DMS153 (cell line): ENCODE measurements at places on chromosomes 3 and 15.

DNA sequence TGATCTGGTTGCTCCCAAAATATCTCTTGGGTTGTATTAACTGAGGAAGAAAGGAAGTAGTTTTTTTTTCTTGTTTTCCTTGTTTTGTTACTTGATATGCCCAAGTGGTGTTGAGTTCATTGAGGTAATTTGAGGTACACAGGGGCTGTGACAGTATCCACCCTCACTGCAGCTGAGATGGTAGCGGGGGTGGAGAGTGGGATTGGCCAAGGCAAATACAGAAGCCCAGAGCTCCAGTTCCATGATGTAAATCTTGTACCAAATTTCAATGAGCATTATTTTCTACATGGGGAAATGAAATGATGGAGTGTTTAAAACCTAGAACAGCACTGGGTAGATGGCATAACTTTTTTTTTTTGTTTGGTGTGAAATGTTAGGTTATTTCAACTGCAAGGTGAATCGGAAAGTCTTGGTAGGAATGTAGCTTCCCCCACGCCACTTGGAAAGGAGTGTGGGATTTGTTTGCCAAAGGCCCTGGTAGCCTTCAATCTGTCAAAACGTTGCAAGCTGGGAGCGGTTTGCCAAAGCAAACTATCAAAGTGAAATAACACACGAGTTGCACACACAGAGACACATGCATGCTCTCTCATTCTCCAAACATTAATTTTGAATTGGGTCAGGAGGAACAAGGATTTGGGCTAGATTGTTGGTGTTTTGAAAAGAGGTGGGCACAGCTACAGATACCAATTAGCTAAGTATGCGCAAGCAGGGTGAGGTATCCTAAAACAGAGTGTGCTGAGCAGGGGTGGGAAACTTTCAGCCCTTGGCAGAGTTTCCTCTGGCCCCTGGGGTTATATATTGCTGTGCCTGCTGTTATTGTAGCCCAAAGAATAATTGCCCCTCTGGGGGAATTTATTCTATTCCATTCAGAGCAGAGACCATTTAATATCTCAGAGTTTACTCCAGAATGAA, 34.6 kb downstream of the THSD4 start:
- DNase-seq, result no peak

GRCh38 chr3:110903771-110904519, 167.7 kb upstream of the NECTIN3 start:
- DNase-seq, result no peak

DNA sequence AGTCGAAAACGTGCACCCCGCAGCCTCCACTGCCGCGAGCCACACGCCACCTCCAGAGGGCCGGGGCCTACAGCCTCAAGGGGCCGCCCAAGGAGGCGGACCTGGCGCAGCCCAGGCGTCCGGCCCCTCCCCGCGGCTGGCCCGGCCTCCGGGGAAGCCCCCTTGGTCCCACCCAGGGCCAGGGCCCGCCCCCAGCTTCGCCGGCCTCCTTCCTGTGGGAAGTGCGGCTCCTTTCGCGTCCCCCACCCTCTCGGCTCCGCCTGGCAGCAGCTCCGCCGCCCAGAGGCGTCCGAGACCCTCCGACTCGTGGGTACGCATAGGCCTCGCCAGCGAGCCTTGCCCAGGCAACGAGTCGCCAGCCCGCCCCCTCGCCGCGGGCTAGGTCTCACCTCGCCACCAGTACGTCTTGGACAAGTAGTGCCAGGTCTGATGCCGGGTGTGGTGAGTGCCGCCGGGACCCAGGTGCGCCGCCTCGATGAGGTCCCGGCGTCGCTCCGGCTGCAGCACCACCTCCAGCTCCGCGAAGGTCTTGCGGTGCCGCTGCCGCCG, 642 bp downstream of the ZBTB11 start:
- DNase-seq, result no peak

DNA sequence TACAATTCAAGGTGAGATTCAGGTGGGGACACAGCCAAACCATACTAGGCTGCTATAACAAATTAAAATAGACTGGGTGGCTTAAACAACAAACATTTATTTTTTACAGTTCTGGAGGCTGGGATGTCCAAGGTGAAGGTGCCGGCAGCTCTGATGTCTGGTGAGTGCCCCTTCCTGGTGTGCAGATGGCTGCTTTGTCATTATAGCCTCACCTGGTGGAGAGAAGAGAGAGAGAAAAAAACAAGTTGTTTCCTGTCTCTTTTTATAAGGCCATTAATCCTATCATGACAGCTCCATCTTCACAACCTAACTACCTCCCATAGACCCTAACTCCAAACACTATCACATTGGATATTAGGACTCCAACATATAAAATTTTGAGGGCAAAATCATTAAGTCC, 279.7 kb downstream of the ZIC1 start:
- DNase-seq, result no peak

DNA sequence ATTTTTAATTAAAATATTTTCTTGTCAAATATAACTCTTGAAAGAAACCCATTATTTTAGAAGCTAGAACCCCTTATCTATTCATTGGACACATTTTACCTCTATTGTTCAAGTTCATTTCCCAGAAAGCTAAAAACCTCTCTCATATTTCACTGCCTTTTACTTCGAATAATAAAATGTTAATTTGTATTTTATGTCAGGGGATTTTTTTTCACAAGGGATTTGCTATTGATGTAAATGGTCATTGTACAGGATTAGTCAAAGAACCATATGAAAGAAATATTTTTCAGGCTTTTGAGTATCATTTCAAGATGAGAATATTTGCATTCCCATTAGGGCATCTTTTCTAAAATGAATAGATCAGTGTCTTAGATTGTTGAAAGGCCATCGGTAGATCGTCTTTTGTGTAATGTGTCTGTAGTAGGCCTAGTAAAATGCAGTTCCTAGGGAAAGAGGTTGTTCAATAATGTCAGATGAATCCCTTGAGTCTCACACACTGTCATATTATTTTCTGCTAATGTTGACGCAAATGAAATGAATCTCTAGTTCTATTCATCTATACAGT, 114.5 kb downstream of the ROBO1 start:
- no peak for DNase-seq

- DNase-seq, result no peak
Measured at GRCh38 chr15:74542166-74543042, 1.4 kb downstream of the ARID3B start.

GRCh38 chr3:107309312-107309711, 67.9 kb upstream of the CCDC54 start:
- DNase-seq, result no peak

DNA sequence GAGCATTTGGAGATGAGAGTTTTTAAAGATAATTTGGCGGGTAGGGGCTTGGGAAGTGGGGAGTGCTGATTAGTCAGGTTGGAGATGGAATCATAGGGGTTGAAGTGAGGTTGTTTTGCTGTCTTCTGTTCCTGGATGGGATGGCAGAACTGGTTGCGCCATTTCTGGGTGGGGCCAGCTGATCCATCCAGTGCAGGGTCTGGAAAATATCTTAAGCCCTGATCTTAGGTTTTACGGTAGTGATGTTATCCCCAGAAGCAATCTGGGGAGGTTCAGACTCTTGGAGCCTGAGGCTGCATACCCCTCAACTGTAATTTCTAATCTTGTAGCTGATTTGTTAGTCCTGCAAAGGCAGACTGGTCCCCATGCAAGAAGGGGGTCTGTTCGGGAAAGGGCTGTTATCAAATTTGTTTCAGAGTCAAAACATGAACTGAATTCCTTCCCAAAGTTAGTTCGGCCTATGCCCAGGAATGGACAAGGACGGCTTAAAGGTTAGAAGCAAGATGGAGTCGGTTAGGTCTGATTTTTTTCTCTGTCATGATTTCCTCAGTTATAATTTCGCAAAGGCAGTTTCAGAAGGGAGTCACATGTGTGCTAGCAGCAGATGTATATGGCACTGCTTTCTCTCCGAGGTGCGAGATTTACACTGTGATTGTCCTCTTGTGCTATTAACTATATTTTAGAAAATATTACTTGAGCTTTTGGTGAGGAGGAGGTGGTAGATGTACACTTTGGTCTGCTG, 540.4 kb downstream of the EDEM1 start:
- no peak for DNase-seq

DNA sequence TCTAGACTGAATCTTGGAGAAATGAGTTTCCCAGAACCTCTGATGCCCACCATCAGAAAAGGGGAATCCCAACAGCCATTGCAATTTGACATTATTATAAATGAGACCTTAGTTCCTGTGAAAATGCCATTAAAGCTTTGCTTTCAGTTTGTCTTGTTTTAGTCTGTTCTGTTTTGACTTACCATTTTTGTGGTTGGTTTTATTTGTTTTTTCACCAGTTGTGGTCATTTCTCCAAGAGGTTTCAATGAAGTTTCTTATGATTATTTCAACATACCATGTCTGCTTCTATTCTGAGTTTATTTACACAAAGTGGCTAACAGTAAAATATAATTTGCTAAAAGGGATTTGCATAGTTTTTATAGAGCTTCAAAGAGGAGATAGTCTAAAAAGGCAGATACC, 175.0 kb upstream of the MCTP2 start:
- DNase-seq, result no peak

DNA sequence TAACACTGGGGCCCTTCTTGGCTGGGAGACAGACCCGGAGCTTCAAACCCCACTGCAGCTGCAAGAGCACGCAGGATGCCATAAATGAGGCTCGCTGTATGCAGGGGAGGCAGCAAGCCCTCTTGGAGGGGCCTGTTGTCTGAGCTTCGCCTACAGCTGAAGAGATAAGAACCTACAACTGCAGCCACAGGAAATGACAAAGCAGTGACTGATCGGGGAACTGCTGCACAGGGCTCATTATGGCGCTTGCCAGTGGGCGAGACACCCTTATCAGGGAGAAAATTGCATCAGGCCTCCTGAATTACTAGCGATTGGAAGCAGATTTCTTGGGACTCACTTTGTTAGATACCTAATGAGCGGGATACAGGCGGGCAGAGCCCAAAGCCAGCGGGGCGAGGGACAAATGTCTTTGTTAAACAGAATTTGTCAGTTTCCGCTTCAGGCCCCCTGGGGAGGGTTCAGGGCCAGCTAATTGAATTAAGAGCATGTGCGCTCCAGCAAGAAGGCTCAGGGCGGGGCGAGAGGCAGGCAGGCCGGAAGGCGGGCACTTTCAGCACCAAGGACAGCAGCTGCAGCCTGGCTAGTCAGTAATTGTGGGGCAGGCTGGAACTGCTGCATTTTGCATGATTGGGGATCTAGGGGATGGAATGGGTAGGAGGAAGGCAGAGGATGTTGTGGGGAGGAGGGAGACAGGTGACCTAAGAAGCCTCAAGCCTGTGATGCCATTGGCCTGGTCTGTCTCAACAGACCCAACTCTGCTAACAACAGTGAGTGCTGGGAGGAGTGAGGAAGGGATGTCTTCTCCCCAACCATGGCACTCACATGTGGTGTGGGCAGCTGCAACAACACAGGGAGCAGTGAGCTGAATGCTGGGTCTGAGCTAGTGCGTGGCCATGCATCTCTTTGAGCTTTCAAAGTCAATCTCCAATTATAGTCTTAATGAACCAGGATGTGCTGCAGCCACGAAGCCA, 55.3 kb downstream of the CCDC33 start:
- peak; percentile 71 for DNase-seq

DNA sequence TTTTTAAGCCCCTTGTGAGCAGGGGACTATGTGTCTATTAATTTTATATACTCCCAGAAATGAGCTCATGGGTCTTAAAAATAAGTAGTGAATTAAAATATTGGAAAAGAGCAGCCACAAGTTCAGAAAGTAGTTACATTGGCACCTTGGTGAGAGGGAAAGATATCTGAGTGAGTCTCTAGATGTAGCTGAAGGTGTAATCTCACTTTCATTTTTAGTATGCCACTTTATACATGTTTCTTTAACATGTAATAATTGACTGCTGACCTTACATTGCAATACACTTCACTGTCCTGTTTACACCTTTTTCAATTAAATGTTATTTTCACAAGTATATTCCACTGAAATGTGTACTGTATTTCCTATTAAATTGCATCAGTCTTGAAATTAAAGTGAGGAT, 12.1 kb upstream of the PAK6 start:
- DNase-seq, result no peak

DNA sequence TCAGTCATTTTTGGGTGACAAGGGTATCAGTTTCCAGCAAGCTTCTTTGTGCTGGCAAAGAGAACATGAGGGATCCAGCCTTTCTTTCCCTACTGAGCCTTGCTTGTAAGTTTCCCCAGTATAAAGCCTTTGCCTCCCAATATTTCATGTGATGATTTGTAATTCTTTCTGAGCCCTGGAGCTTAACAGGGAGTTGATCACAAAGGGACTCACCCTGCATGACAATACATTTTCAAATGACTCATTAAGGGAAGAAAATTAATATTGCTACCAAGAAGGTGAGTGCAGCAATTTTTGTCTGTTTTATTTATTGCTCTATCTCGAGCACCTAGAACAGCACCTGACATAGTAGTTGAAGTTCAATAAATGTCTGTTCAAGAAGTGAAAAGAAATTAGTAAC, 27.7 kb downstream of the OXSM start:
- DNase-seq, result no peak

- DNase-seq, result no peak
Measured at GRCh38 chr3:115806501-115806900, 183.2 kb downstream of the GAP43 start.

DNA sequence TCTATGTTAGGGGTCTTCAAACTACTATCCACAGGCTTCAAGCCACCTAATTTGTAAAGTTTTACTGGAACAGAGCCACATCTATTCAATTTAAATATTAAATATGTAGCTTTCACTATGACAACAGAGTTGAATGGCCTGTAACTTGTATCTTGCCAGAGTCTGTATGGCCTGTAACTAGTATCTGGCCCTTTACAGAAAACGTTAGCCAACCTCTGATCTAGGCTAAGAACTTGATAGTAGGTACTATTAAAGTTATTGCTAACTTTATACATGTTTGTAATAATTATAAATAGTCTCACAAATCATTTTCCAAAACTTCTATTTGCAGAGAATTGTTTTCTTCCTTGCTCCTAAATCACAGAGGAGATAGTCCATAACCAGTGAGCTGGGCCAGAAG, 40.0 kb downstream of the ANKRD28 start:
- no peak for DNase-seq

- no peak for DNase-seq
Measured at GRCh38 chr3:48142316-48142870, 45.8 kb downstream of the CDC25A start.

GRCh38 chr3:188350961-188351360, 197.0 kb downstream of the LPP start:
- DNase-seq, result no peak

GRCh38 chr15:61584410-61584809, 355.3 kb upstream of the RORA start:
- DNase-seq, result no peak

DNA sequence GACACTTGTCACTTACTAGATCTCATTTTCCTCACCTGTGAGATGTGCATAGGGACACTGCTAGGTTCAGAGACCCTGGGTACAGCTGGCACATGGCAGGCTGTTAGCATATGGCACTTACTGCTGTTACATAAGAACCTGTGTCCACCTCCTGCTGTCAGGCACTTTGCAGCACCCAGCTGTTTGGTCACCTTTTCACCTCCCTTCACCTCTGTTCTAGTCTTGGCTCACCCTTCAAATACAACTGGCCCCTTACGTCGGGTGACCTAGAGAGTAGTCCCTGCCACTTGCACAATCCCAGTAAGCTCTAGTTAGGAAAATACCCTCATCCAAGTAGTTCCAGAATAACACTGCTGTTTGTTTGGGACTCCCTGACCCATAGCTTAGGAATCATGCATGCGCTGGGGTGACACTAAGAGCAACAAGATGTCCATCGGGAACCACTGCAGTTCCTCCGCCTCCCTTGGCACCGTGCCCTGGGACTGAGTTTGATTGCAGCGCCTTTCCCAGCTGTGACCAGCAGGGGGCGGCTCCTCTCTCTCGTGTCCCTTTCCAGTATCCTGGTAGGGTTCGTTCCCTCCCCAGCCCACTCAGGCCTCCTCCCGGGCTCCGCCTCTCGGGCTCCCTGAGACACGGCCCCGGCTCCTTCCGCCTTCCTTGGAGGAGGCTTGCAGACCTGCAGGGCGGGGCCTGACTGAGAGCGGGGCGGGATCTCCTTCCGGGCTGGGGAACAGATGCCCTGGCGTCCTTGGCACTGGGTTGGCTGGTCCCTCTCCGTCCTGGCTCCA, 78.6 kb downstream of the ABHD5 start:
- peak; percentile 53 for DNase-seq
